Stimulated activated CD8-positive, alpha-beta memory T cell treated with anti-CD3 and anti-CD28 coated beads, Interleukin-7, amount 100 ng/mL, for 1 hour (primary cell): ENCODE measurements at places on chromosomes 2 and 18.

GRCh38 chr2:96092573-96092877 lies 23.8 kb downstream of the ADRA2B start:
- DNase-seq, result no peak

GRCh38 chr2:204529795-204530463 lies 15.3 kb upstream of the PARD3B start:
- DNase-seq, result no peak

DNA sequence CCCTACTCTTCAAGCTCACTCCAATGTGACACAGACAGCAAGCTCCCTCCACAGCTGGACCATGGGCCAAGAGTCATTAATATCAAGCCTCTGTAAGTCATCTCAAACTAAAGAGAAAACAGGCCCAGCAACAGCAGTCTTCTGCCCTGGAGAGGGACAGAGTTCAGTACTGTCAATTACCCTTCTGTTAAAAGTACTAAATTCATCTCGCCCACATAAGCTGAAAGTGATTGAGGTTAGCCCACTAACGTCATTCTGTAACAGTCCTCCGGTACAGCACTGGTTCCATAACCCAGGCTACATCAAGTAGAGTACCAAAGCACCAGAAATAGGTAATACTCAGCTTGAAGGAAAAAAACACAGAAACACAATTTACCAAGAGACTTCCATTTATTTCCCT lies 25.9 kb downstream of the THADA start:
- no peak for DNase-seq

DNA sequence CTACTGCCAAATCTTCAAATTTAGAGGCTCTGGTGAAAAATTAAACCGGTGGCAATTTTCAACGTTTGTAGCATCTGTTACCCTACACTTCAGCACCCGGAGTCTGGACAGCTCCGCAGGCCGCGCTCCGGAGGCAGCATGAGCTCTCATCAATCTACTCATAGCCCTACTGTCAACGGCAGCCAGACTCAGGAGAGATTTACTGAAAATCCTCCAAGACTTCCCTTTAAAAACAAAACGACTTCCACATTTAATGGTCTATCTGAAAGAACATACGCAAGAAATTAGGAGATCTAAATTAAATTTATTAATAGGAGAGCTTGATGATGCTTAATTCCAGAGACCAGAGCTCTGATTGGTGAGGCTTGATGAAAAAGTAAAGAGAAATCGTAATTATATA lies 970 bp upstream of the ADCYAP1 start:
- DNase-seq, result no peak

GRCh38 chr2:25743132-25743830 lies 69.9 kb upstream of the DTNB start:
- DNase-seq, result no peak

DNA sequence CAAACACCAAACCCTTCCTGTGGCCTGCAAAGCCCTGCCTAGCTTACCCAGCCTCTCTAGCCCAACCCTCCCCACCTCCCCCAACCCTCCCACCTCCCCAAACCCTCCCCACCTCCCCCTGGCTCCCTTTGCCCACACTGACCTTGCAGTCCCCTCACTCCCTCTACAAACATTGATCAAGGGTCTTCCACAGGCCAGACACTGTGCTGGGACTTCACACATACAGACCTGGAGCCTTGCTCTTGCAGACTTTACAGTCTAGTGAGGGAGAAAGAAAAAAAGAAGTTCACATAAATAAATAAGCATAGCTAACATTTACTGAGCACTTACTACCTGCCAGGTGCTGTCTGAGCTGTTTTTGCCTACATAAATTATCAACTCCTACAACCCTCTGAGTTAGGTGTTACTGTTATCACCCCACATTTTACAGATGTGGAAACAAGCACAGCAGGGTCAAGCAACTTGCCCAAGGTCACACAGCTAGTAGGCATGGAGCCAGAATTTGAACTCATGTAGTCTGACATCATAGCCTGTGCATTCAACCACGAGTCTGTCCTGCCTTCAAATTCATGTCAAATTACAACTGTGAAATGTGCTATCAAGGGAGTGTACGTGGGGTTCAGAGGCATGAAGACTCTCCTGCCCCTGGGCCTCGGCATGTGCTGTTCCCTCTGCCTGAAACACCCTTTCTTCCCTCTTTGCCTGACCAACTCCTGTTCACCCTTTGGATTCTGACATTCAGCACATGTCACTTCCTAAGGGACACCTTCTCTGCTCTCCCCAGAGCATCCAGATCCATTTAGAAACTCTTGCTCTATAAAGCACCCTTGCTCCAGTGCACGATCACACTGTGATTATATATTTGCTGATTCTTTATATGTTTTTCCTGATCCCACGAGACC lies 209.9 kb downstream of the TNS1 start:
- DNase-seq, result no peak

GRCh38 chr2:201132518-201132917 lies 16.6 kb downstream of the CFLAR start:
- DNase-seq, result no peak

GRCh38 chr2:173229086-173229485 lies 125.6 kb upstream of the CDCA7 start:
- DNase-seq, result no peak

GRCh38 chr18:50061876-50062517 lies 132.9 kb downstream of the MYO5B start:
- no peak for DNase-seq

GRCh38 chr18:35693829-35694228 lies 112.3 kb downstream of the GALNT1 start:
- DNase-seq, result no peak

- no peak for DNase-seq
Measured at GRCh38 chr2:69033461-69034095, 20.6 kb downstream of the ANTXR1 start.

DNA sequence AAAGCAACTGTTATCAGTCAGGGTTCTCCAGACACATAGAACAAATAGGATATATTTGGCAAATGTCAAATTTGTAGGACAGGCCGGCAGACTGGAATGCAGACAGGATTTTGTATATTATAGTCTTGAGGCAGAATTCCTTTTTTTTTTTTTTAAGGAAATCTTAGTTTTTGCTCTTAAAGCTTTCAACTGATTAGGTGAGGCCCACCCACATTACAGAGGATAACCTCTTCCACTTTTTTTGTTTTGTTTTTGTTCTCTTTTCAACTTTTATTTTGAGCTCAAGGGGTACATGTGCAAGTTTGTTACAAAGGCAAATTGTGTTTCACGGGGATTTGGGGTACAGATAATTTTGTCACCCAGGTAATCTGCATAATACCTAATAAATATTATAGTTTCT lies 350.2 kb upstream of the CHAC2 start:
- no peak for DNase-seq

GRCh38 chr2:238202326-238203093 lies 985 bp downstream of the ILKAP start:
- DNase-seq, result no peak

- no peak for DNase-seq
Measured at GRCh38 chr2:98309580-98309979, 36.7 kb upstream of the CNGA3 start.

GRCh38 chr2:189802396-189802912 lies 18.2 kb downstream of the PMS1 start:
- no peak for DNase-seq

GRCh38 chr2:215598376-215598975 lies 162.6 kb upstream of the FN1 start:
- no peak for DNase-seq

DNA sequence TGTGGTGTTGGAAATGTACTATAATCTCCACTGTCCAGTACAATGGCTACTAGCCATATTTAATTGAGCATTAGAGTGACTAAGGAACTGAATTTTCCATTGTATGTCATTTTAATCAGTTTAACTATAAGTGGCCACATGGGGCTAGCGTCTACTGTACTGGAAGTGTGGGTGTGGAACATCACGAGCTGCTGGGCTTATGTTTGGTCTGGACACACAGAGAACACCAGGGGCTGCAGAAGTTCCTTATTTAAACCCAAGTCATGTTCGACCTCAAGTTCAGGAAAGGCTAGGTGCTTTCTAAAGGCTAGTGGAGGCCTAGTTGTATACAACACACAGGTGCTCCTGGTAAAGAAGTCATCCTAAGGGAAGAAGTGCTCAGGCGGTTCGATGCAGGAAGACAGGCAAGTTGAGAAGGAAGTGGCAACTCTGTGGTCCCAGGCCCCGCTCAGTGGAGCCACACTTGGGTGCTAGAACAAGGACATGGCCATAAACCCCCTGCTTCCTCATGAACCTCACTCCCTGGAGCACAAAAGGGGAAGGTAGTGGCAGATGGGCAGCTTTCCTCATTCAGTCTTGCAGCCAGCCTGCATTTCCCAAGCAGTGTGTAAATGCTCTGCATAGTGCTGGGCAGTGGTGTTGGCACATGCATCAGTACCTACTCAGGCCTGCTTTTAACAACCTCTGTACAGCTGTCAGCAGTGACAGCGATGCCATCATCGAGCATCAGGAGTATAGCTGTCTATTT lies 13.3 kb downstream of the LGALSL start:
- no peak for DNase-seq

- no peak for DNase-seq
Measured at GRCh38 chr2:14881651-14882327, 249.3 kb downstream of the LRATD1 start.

- peak; percentile 58 for DNase-seq
Measured at GRCh38 chr2:28390241-28390745, 2.4 kb upstream of the FOSL2 start.

DNA sequence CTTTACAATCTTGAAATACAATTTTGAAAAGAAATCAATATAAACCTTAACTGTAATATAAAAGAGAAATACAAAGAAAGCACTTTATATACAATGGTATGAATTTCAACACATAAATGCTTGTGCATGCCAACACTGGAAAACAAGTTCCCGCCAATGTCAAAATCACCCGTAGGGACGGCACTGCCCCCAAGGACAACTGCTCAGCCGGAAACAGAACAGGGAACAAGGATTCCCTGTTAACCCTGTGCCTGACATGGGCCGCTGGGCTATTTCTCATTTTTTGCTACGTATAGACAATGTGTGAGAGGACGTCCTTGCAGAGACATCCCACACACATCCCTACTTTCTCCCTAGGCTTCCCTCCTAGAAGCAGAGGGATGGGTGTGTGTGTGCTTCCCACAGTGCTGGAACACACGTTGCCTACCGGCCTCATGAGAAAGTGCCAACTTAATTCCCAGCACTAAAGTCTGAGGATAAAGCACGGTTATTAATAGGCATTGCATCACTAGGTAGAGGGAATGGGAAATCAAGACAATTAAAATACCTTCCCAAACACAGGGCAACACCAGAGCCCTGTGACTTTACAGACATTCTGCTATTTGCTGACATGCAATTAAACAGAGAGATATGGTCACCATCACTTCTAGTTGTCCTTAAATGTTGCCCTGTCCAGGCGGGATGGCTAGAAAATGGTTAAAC lies 14.4 kb downstream of the AFG3L2 start:
- DNase-seq, result no peak

DNA sequence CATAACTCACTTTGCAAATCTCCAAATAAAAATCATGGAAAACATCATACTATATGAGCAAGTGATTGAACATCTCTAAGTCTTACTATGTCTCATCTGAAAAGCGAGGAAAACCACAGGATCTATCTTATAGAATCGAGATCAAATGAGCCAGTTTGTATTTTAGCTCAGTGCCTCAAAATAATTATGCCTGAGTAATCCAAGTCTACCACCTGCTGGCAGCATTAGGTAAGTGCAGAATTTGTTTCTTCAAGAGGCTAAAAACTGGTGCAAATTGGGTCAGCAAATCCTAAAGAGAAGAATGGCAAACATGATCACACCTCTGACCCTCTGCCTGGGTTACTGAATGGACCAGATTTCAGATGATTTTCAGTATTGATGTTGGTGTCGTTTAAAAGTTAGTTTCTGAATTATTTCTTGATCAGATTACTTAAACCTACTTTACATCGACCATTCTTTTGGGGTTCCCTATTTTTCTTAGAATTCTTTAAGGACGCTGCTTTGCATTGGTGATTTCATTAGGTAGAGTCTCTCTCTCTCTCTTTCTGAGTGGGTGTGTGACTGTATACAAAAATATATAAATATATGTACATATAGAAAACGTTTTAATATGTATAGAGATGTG lies 12.7 kb upstream of the FHOD3 start:
- DNase-seq, result peak; percentile 8

GRCh38 chr2:10914272-10914693 lies 2.5 kb downstream of the KCNF1 start:
- DNase-seq, result no peak

GRCh38 chr2:37560863-37561614 lies 110.4 kb downstream of the CDC42EP3 start:
- no peak for DNase-seq

DNA sequence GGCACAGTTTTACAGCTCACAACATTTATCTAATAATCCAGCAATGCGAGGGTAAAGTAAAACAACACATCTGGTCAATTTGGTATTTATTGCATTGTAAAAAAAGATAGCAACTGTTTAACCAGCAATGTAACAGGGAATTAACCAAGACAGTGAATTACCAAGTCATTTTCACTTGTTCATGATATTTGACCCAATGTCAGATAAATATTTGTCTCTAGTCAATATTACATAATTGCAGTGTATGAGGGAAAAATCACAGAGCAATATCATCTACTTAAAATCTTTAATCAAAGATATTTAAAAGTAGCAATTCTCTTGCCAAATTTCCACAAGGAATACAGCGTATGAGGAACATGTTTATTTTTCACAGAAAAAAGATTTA lies 1265.1 kb upstream of the CHAC2 start:
- no peak for DNase-seq

DNA sequence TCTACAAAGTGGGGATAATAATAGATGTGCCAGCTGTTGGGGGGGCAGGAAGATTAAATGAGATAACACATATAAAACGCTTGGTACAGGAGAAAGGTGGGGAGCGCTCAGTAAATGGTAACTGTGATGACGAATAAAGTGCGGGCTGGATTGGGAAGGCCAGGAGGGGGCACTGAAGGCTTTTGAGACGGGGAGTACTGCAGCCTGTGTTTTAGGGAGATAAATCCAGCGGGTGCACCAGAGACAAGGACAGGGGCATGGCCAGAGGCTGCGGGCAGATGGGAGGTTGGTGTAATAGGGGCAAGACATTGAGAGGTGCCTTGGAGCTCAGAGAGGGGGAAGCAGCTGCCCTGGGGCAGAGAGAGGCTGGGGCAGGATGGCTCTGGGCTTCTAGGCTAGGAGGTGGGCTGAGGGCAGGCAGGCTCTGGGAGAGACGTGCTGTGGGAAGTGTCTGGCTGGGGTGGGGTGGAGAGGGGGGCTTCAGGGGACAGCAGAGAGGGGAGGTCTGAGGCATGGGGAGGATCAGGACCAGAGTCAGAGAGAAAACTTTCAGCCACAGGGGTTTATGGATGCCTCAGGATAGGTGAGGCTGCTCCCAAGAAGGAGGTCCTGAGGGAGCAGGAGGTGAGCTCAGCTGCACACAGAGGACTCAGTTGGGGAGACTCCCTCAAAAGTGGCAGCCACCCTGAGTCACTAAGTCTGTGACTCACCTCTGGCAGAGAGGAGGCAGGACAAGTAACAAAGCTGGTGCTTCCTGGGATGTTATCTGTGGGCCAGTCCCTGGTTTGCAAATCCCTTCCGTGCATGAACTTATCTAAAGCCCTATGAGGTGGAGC lies 18.8 kb downstream of the TEX44 start:
- no peak for DNase-seq
